ENCODE measurements at places on chromosomes 7 and 10.

GRCh38 chr10:30233186-30233959 lies 115.7 kb downstream of the MTPAP start:
- no peak for DNase-seq

DNA sequence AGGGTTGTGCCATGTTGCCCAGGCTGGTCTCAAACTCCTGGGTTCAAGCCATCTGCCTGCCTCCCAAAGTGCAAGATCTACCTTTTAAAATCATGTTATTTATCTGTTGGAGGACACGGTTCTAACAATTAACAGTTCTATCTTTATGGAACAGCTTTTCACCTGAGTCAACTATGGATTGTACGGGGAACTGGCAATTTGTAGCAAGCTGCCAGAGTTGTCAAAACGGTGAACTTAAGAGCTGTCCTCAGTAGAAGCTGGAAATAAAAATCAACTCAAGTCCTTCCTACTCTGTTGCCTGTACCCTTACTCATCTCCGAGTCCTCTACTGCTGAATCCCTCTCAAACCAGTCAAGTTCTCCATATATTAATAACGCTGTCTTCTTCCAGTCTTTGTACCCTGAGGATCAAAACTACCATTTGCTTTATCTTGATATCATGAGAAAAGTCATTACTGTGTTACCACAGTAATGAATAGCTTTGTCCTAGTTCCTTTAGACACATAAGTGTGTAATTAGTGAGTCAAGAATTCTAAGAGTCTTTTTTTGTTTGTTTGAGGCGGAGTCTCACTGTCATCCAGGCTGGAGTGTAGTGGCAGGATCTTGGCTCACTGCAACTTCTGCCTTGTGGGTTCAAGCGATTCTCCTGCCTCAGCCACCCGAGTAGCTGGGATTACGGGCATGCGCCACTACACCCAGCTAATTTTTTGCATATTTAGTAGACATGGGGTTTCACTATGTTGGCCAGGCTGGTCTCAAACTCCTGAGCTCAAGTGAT lies 28.2 kb downstream of the HBP1 start:
- no peak for DNase-seq

- no peak for DNase-seq
Measured at GRCh38 chr7:27148031-27148755, 619 bp upstream of the HOXA6 start.

GRCh38 chr7:18754766-18755165 lies 259.2 kb downstream of the HDAC9 start:
- DNase-seq: no peak

GRCh38 chr10:110017052-110017451 lies 9.3 kb downstream of the ADD3 start:
- DNase-seq: no peak

- DNase-seq: no peak
Measured at GRCh38 chr7:143416565-143417149, 8.0 kb upstream of the EPHA1 start.

- DNase-seq: no peak
Measured at GRCh38 chr7:146346096-146346495, 229.5 kb downstream of the CNTNAP2 start.

- no peak for DNase-seq
Measured at GRCh38 chr10:61642150-61642571, 20.6 kb upstream of the CABCOCO1 start.

DNA sequence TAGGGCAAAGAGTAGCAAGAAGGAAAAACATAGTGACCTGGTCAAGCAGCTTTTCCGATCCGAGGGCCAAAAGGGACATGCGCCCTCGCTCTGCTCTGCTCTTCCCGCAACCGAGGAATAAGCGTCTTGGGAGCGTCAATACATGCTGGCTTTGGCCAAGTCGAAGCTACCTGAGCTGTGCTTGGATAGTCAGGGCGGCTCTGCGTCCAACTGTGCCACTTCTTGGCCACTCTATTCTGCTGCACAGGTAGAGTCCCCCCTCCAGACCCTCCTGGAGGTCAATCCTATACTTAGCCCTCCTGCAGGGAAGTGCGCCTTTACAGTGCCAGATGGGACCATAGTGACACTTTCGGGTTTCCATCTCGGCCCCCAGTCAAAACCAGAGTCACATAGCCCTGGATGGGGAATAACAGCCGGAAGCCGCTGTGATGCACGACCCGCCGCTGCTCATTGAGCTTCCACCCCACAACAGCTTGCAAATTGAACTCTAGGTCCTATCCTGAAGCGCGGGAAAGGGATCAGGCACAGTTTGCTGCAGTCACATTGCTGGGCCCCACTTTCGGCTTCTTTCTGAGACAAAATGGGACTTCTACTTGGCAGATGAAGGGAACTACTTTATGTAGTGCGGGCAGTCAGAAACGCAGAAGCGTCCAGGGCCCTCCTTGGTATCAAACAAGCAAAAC lies 1.1 kb upstream of the HPSE2 start:
- no peak for DNase-seq

GRCh38 chr7:44073664-44074348 lies 8.4 kb upstream of the PGAM2 start:
- peak; percentile 67 for DNase-seq

- DNase-seq: no peak
Measured at GRCh38 chr7:99752356-99752755, 17.4 kb upstream of the CYP3A7 start.

GRCh38 chr10:59702347-59702746 lies 7.3 kb downstream of the SLC16A9 start:
- no peak for DNase-seq

DNA sequence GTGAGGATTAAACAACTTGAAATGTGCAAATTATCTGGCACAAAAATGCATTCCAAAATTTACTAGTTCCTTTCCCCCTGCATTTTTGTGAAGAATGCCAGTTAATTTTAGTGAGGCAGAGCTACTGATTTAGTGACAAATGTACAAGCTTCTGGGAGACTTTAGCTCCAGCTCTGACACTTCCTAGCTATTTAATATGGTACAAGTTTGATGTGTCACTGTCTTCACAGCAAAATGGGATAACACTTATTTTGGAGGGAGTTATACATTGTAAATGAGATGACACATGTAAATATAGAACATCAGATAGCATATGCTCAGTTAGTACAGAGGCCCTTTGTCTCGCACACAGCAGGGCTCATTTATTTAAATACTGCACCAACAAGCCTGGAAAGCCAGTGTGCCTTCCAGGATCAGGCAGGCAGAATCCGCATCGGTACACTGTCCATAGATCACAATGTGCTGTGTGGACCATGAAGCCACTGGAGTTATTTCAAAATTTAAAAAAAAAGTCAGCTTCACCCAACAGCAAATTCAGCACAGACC lies 48.7 kb downstream of the ELMO1 start:
- DNase-seq: no peak

DNA sequence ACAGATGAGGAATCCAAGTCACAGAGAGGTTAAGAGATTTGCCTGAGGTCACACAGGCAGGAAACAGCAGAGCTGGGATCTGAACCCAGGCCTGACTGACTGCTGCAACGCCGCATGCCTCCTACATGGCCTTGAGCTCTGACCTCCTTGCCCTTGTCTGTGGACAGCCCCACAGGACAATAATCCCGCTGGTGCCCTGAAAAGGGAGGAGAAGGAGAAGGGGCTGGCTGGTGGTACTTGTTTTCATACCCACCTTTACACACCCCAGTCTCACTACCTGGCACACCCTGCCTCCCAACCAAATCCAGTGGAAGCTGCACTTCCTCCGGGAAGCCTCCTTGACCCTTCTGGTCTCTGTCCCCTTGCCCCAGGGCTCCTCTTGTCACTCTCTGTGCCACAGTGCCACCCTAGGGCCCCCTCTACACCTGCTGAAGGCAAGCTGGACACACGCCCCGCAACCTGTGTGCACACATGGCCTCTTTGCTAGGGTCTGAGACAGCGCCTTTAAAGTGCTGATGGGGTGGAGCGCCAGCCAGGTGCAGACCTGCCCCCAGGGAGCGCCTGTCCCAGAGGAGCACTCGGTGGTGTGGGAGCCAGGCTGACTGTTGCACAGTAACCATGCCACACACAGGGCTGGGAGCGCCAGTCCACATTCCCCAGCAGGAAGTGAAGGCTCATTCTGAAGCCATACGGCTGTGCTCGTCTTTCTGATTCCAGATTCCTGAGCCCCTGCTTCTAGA lies 38.6 kb downstream of the ZCCHC24 start:
- DNase-seq: no peak

- DNase-seq: no peak
Measured at GRCh38 chr7:119562839-119563238, 710.1 kb upstream of the KCND2 start.

GRCh38 chr10:101848408-101848807 lies 4.8 kb upstream of the KCNIP2 start:
- no peak for DNase-seq

- no peak for DNase-seq
Measured at GRCh38 chr10:93854975-93855374, 38.8 kb upstream of the SLC35G1 start.

DNA sequence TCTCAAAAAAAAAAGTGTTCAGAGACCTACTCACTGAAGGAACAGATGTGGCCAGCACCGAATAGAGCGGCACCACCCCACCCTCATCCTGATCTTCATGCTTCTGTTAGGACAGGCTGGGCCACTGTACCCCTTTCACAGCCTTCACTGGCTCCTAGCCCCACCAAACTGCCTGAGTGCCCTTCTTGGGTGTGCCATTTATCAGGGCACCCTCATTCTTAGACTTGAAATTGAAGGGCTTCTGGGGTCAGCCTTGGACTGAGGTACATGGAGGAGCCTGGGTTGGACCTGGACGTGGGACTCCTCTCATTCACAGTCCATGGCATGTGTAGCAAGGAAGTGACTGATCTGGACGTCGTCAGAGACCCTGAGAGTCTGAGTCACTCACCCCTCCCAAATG lies 190.3 kb downstream of the COBL start:
- no peak for DNase-seq

DNA sequence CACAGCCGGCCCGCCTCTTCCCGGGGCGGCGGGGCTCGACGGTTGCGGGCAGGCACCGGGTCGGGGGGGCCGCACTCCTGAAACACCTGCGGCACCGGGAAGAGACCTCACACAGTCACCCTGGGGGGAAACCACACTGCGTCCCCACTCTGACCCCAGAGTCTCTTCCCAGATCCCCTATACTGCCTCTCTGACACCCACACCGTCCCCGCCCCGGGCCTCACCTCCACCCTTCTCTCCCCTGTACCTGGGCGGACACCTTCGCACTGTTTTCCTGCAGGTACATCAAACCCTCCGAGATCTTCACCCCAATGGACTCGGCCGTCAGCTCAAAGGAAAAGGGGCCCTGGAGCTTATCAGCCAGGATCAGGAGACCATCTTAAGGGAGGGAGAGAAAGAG lies 3.4 kb upstream of the GAL3ST4 start:
- no peak for DNase-seq

DNA sequence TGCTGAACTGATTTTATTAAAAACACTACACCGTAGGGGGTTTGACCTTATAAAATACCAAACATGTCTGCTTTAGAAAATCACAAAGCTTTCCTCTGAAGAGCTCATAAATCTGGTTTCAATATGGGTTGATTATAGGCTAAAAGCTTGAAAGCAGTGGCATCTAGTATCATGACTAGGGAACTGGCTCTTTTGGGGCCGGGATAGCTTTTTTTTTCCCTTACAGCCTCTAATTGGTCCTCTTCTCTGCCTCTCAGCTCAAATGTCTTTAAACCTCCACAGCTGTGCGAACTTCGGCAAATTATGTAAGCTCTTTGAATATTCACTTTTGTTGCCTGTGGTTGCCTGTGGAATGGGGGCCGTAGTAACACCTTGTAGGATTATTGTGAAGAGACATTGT lies 8.4 kb downstream of the BAMBI start:
- no peak for DNase-seq

DNA sequence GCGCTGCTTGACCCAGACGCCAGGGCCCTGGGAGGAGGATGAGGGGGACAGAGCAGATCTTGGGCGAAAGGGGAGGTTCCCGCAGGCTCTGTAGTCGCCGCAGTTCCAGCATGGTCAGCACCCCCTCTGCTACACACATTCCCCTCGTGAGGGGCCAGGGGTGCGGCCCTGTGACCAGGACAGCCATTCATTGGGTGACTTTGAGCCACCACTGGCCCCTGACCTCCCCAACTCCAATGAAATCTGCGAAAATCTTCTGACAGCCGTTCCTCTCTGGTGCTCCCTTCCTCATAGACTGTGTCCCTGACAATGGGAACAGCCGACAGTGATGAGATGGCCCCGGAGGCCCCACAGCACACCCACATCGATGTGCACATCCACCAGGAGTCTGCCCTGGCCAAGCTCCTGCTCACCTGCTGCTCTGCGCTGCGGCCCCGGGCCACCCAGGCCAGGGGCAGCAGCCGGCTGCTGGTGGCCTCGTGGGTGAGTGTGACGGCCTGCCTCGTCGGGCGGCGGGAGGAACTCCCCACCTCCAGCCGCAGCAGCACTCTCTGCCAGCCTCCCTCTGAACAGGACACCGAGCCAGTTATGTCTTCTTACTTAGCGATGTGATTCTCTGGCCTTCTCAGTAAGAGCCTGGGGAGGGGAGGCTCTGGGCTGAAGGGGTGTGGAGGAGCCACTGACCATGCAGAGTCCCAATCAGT lies 825 bp downstream of the TMEM176A start:
- DNase-seq: no peak

GRCh38 chr10:112769081-112769480 lies 181.0 kb upstream of the TCF7L2 start:
- DNase-seq: no peak

- DNase-seq: no peak
Measured at GRCh38 chr10:124646483-124647352, 97.5 kb downstream of the FAM53B start.

DNA sequence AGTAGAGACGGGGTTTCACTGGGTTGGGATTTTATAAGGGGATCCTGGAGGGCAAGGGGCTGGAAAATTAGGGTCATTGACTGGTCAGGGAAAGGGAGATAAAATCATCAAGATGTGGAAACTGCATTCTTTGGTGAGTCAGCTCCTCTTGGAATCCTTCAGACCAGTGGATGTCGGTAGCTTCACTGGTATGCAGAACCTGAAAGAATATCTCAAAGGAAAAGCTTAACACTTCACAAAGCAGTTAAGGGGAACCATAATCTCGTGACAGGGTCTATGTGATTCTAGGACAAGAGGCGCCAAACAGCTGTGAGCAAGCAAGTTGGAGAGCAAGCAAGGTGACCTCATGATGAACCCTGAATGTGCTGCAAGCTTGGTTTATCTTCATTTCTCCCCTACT lies 634.7 kb upstream of the AUTS2 start:
- no peak for DNase-seq

DNA sequence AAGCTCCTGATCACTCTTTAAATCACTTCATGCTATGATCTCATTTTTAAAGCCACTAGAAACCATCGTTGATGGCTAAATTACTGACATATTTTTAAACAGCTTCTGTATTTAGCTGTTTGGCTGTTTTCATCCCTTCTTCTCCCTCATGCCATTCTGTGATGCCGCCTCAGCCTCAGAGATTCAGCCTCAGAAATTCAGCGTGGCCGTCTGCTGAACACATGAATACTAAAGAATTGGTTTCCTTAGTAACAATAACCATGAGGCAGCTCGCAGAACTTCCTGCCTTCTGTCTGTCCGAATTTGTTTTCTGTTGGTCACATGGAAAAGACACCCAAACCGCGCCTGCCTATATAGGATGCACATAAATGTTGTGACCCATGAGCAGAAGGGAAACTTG lies 31.0 kb upstream of the FZD1 start:
- no peak for DNase-seq
